NCI-H510A treated with DMSO at 0.1 percent for 48 hours (cell line): ENCODE measurements at places on chromosomes 7 and 10.

- no peak for DNase-seq
These were observed 135.6 kb downstream of the TMEM168 start for GRCh38 chr7:112654322-112655216.

DNA sequence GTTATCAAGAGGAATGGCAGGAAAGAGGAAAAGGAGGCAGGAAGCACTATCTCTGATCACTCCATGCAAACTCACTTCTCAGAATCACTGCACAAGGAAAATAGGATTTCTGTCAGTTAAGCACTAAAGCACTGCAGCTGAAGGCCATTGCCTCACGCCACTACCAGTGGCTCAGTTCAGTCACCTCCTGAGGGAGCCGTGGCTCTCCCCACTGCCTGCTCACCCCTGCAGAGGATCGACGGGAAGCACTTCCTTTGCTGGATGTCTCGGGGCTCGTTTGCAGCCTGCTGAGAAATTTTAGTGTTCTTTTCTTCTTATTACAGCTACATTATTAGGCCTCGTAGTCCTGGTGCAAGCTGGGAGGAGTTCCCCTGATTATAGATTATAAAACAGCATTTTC is 90.1 kb upstream of the ADCY1 start:
- no peak for DNase-seq

GRCh38 chr10:3963191-3963673 is 178.2 kb upstream of the KLF6 start:
- DNase-seq, result no peak

DNA sequence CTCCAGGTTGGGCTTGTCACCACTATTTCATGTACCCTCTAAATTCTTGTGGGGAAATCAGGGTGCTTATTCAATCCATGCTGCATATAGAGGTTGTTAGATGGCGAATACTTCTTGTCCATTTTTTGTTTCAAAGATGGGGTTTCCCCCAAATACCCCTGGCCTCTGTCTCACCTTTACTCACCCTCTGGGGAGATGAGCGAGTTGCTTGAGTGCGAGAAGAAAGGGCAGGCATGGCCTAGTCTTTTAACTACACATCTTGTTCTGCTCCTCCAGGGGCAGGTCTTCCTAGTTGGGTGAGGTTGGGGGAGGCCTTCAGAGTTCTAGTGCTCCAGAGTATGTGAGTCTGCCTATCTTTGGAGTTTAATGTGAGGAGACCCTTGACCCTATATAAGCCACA is 46.2 kb downstream of the HHEX start:
- no peak for DNase-seq

DNA sequence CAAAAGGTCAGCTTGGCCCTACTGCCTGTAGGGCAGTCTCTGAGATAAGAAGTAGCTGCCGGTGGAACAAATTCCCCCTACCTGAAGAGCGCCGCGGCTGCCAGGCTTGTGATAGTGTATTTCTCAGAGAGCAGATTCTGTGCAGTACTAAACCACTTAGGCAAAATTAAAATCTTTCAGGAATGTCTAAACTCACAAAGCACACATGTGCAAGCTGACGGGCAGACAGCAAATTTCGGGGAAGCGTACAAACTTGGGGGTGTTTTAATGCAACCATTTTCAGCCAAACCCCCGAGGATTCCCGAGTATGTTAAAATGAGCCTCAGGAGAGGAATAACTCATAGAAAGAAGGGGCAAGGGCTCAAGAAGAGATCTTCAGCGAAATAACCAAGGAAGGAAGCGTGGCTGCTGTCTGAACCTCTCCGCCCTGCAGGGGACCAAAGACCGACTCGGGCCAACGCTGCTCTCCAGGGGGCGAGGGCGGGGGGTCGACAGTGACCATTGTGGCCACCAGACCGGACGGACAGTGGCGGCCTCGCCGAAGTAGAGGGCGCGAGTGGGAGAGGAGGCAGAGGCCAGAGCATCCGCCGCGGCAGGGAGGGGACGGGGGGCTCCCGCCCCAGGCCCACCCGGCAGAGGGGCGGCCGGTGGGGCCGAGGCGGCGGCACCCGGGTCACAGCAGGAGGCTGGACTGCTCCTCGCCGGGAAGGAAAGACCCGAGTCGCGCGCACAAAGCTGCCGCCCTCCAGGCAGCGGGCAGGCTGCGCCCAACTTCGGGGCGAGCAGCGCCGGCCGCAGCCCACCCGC is 819 bp downstream of the HYCC1 start:
- peak; percentile 40 for DNase-seq

GRCh38 chr10:131954356-131954965 is 27.3 kb downstream of the BNIP3 start:
- DNase-seq, result no peak

DNA sequence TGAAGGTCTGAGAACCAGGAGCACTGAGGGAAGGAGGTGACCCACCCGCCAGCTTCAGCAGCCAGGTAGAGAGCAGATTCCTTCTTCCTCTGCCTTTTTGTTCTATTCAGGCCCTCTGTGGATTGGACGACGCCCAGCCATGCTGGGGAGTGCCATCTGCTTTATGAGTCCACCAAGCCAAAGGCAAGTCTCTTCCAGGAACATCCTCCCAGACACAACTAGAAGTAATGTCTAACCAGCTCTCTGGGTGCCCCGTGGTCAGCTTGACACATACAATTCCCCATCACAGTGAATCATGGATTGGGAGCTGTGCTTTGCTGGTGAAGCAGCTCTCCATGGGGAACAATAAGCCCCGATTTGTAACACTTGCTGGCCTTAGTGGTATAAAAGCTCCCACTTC is 125.2 kb downstream of the CCDC3 start:
- DNase-seq, result no peak

GRCh38 chr7:75823198-75823910 is 9.7 kb upstream of the CCL24 start:
- no peak for DNase-seq

- DNase-seq, result no peak
These were observed 106.9 kb upstream of the PDLIM1 start for GRCh38 chr10:95397747-95398146.
